ENCODE measurements at places on chromosomes 11 and 22.

DNA sequence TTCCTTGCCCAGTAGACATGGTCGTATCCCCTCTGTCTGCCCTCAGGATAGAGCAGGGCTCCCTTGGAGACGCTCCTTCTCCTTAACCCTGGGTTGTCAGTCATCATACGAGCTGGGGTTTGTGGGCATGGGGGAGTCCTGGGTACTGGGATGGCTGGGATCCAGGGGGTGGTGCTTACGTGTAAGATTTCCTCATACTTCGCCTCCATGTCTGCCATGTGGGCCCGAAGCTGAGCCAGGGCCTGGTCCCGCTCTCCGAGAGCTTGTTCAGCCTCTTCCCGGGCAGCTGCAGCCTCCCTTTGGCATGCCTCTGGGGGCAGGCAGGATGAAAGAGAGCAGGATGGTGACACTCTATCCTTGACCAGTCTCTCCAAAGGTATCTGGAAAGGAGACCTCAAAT, 5.3 kb downstream of the NHERF4 start:
- no peak for DNase-seq

- DNase-seq: no peak
Measured at GRCh38 chr11:123145661-123146060, 49.4 kb downstream of the CLMP start.

- DNase-seq: no peak
Measured at GRCh38 chr11:130846606-130847005, 69.7 kb downstream of the SNX19 start.

DNA sequence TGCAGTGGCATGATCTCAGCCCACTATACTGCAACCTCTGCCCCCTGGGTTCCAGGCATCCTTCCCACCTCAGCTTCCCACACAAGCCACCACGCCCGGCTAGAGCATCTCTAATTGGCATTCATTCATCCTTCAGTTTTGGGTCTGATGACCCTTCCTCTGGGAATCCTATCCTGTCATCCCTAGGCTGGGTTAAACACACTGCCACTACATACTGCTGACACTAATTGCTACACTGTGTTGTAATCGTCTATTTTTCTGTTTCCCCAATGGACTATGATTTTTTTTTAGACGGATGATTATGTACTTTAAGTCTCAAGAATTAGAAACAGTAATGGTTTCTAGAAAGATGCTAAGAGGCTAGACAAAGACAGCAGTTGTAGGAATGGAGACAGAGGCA, 62.8 kb downstream of the DEUP1 start:
- DNase-seq: no peak

DNA sequence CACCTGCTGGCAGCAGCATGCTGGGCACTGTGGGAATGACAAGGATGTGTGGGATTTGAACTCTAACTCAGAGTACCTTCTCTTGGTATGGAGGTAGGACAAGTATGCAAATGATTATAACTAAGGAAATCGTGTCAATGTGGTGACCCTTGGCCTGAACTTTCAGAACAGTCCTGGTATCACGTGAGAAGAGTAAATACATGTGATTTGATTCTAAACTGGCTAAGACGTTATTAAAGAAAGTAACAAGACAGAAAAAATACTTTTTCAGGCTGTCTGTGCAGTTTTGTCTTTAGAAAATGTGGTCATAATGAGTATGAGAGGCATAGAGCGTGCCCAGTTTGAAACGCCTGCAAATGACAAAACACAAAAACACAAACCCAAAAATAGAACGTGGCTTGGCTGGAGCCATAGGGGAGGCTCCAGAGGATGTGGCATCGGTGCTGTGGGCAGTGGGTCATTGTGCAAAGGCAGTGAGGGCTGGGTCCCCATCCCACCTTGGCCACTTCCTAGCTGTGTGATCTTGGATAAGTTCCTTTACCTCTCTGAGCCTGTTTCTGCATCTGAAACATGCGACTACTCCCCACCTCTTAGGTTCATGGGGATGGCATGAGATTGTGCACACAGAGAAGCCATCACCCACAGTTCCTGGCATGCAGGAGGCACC, 18.4 kb upstream of the IL2RB start:
- no peak for DNase-seq

- DNase-seq: no peak
Measured at GRCh38 chr11:115761348-115761747, 257.1 kb upstream of the CADM1 start.

GRCh38 chr11:68396516-68396915, 64.0 kb upstream of the PPP6R3 start:
- DNase-seq: no peak

GRCh38 chr22:19453718-19454117, 6.2 kb upstream of the C22orf39 start:
- DNase-seq: no peak

GRCh38 chr11:14784230-14784629, 107.8 kb downstream of the CYP2R1 start:
- DNase-seq: no peak

DNA sequence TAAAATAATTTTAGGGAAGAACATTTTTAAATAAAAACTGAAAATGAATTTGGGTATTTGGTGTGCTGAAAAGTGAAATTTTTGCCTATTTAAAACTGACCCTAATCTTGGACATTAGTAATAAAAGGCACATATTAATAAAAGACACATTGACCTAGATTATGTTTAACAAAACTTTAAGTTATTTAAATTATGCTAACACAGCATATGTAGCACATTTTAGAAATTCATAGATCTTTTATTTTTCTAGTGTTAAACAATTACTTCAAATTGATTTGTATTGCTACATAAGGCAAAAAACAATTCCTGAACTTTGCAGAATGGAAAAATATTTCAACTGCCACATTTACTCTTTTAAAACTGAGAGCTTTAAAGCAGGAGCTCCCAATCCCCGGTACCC, 10.6 kb downstream of the C11orf58 start:
- no peak for DNase-seq

GRCh38 chr11:47415949-47416472, 7.6 kb downstream of the SLC39A13 start:
- DNase-seq: no peak

DNA sequence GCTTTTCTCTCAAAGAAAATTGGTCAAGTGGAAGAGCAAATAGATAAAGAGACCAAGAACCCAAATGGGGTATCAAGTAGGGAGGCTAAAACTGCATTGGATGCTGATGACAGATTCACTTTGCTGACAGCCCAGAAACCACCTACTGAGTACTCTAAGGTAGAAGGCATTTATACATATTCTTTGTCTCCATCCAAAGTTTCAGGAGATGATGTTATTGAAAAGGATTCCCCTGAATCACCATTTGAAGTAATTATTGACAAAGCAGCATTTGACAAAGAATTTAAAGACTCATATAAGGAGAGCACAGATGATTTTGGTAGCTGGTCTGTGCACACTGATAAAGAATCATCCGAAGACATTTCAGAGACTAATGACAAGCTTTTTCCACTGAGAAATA, 37.7 kb downstream of the RTN3 start:
- no peak for DNase-seq

GRCh38 chr22:32354360-32355351, 3.0 kb upstream of the RFPL3 start:
- DNase-seq: no peak

All from stimulated activated CD4-positive, alpha-beta T cell treated with anti-CD3 and anti-CD28 coated beads, Interleukin-15, amount 100 ng/mL, for 24 hours (primary cell).